CD4-positive, alpha-beta T cell treated with Interferon alpha-2 for 1 hour (primary cell): ENCODE measurements at places on chromosomes 4 and X.

DNA sequence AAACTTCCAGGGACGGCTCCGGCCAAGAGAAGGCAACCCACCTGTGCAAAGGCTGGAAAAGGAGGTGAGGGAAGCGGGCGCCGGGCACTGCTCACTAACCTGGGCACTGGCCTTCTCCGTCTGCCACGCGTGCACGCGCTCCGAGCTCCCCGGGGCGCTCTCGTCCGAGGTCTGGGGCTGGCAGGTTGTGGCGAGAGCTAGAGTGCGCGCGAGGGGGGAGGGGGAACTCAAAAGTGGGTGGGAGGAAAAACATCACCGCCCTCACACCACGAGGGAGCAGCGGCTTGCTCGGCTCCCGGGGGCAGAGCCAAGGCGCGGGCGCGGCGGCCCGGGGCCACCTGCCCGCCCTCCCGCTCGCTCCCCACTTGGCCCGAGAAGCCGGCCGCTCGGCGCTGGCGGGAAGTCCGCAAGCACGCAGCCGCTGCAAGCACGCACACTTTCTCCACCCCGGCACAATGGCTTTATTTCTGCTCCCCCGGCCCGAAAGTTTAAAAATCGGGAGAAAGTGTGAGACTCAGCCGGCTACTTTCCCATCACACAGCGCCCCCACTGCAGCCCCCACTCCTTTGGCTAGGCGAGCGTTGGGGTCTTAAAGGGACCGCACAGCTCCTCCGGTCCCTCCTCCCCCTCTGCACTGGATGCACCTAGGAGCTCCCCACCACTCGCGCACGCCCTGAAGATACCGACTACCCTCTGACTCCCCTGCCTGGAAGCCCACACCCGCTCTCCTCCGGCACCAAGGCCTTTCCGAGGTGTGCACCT lies at the start of gene CHRDL1:
TSS of gene CHRDL1 (minus strand) at position 173 of the 762 bp plus-strand sequence. CDS start 3,636 bp downstream, outside the sequence.
- DNase-seq = no peak

- DNase-seq = no peak
Measured at GRCh38 chr4:15118292-15118691, 116.0 kb downstream of the CPEB2 start.

DNA sequence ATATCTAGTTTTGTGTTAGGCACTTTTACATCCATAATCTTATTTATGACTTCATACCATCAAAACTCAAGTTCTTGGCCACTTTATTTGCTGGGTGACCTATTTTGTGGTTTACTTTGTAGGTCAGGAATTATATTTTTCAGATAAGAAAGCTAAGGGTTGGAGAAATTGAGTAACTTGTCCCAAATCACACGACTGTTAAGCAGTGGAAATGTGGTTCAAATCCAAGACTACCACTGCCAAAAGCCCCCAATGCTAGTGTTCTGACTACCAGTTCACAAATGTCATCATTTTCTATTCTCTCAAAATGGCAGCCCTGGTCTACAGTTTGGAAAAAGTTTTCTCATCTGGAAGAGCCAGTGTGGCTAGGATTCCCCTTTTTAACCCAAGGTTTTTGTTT lies 74.6 kb downstream of the OPHN1 start:
- DNase-seq = no peak

DNA sequence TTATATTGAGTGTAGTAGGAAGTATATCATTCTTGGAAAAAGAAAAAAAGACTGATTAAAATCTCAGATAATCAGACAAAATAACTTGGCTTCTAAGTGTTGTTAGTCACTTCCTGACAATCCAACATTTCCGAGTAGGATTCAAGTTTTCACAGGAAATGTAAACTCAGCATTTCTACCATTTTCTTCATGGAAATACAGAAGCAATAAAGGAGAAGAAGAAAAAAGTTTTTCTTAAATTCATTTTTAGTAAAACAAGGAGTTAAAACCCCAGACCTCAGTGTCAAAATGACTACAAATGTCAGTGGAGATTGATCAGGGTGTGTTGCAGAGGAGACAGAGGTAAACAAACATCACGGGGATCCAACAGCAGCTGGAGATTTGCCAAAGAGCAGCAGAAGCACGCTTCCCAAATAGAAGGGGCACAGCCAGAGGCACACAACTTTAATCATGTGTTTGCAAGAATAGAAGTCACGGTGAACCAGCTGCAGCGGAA lies 129.3 kb upstream of the FAM9B start:
- DNase-seq = no peak

GRCh38 chr4:188466001-188466400 lies 326.8 kb downstream of the TRIML1 start:
- no peak for DNase-seq

- DNase-seq = no peak
Measured at GRCh38 chr4:70277121-70277520, 34.7 kb downstream of the CSN3 start.

GRCh38 chr4:7337196-7338058 lies 97.3 kb downstream of the PSAPL1 start:
- no peak for DNase-seq

- no peak for DNase-seq
Measured at GRCh38 chr4:13208558-13209193, 275.5 kb downstream of the RAB28 start.

DNA sequence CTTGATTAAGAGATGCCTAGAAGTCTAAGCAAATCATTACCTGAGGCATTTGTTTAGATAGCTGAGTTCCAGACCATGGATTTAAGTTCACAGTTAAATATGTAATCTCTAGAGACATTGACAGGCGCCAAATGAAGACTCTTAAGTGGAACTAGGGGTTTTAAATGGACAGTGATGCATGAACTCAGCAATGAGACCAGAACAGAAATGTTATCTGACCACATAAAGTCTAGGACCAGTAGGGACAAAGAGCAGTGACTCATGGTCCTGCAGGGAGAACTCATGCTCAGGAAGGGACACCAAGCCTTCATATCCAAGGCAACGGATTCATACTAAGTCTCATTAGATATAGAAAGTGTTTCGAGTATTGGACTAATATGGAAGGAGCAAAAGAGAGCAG lies 152.3 kb downstream of the PPARGC1A start:
- DNase-seq = no peak

DNA sequence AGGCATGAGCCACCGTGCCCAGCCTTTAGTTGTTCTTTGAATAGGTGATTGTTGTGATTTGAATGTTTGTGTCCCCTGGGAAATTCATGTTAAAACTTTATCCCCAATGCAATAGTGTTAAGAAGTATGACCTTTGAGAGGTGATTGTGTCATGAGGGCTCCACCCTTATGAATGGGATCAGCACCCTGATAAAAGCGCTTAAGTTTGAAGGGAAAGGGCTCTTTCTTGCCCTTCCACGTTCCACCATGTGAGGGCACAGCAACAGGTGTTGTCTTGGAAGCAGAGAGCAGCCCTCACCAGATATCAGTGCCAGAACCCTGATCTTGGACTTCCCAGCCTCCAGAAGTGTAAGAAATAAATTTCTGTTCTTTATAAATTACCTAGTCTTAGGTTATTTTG lies 33.7 kb upstream of the RP2 start:
- DNase-seq = no peak

DNA sequence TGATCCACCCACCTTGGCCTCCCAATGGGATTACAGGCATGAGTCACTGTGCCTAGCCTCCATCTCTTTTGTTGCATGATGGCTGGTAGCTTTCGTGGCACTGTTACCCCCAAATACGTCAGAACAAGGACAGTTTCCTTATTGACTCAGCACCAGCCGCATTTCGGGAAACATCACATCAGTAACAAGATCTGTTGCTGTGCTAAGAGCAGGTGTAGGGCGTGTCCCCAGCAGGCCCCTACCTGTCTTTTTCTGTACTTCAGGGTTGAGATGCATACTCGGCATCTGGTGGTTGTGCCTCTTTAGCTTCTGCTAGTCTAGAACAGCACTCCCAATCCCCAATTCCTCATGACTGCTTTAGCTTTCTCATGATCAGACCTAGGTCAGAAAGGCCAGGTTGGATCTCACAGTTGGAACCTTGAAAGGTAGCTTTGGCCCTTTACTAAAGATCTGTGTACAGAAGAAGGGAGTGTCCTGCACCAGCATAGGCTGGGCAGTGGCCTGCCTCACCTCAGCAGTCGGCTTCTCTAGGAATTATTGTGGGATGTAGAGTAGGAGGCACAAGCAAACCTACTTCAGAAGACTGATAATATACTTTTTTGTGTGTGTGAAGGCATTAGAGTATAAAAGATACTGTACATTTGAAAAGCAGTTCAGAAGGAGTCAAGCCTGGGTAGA lies 36.8 kb downstream of the NSD2 start:
- DNase-seq = no peak

GRCh38 chr4:151563194-151563593 lies 154.2 kb downstream of the FHIP1A start:
- DNase-seq = no peak

DNA sequence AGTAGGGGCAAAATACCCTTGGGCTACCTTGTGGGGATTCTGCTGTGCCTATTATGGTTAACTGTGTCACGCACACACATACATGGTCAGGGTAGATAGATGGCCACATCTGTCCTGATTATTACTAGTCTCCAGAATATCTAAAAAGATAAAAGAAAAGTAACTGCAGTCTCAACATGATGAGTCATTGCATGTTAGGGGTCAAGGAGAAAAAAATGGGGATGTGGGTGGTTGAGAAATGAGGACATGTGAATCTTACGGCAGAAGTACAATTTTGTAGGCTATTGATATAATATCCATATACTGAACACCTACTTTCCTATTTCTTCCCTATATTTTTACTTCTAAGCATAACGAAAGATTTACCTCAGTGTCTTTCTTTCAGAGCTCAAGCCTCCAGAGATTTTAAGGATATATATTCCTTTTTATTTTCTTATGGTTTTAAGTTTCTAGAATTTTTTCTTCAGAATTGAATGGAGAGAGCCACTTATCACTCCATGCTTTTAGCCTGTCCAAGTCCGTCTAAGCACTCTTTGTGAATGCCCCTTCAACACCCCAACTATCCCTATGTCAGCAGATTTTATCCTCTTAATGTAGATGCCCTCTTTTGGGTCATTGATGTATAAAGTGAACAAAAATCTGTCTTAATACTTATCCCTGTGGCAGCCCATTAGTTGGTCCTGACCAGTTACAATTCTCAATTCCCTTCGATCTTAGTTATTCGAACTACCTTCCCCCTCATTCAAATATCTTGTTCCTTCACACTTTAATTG lies 642.2 kb downstream of the IQCM start:
- DNase-seq = no peak

GRCh38 chr4:63663870-63664269 lies 745.4 kb downstream of the TECRL start:
- DNase-seq = no peak

GRCh38 chr4:89263265-89263664 lies 44.3 kb downstream of the GPRIN3 start:
- no peak for DNase-seq

GRCh38 chr4:151537687-151538086 lies 128.7 kb downstream of the FHIP1A start:
- no peak for DNase-seq

- no peak for DNase-seq
Measured at GRCh38 chrX:45873781-45874180, 671.4 kb downstream of the ZNF674 start.

DNA sequence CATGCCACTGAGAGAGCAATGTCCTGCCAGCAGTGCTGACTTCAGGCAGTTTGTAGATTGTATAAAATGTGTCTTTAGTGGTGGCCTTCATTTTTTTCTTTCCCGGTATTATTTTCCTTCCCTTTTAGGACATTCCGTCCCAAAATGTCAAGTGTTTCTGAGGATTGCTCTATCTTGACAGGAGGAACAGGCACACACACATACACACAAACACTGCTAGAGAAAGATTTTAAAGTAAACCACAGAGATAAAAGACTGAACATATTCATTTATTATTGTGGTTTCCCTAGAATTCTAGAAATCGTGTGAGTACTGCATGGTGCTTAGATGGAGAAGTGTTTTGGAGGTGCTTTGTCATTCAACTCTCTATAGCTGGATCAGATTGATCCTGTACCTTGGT lies 111.9 kb downstream of the GABRB1 start:
- DNase-seq = no peak

GRCh38 chr4:107631560-107631959 lies 88.5 kb downstream of the PAPSS1 start:
- DNase-seq = no peak

- no peak for DNase-seq
Measured at GRCh38 chr4:26905172-26905571, 44.5 kb downstream of the STIM2 start.

- DNase-seq = no peak
Measured at GRCh38 chrX:148372925-148373324, 127.5 kb upstream of the AFF2 start.

- no peak for DNase-seq
Measured at GRCh38 chr4:118969359-118969758, 80.7 kb downstream of the SYNPO2 start.

- DNase-seq = no peak
Measured at GRCh38 chr4:23717528-23718248, 172.2 kb downstream of the PPARGC1A start.

- DNase-seq = no peak
Measured at GRCh38 chr4:4396628-4397440, 9.9 kb downstream of the NSG1 start.

DNA sequence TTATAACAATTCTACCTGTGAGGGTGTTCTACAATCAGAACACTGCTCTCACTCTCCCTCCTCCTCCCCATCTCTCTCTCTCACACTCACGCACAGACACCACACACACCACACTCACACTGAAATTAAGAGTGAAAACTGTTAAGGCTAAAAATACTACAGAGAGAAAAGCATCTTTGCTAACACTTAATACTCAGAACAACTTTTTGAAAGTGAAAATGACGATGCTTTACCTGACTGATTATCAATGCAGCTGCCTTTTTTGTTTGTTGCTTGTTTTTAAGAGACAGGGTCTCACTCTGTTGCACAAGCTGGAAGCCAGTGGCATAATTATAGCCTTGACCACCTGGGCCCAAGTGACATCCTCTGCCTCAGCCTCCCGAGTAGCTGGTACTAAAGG lies 222.4 kb downstream of the APBB2 start:
- DNase-seq = no peak

- no peak for DNase-seq
Measured at GRCh38 chrX:3451571-3451970, 105.1 kb upstream of the MXRA5 start.

DNA sequence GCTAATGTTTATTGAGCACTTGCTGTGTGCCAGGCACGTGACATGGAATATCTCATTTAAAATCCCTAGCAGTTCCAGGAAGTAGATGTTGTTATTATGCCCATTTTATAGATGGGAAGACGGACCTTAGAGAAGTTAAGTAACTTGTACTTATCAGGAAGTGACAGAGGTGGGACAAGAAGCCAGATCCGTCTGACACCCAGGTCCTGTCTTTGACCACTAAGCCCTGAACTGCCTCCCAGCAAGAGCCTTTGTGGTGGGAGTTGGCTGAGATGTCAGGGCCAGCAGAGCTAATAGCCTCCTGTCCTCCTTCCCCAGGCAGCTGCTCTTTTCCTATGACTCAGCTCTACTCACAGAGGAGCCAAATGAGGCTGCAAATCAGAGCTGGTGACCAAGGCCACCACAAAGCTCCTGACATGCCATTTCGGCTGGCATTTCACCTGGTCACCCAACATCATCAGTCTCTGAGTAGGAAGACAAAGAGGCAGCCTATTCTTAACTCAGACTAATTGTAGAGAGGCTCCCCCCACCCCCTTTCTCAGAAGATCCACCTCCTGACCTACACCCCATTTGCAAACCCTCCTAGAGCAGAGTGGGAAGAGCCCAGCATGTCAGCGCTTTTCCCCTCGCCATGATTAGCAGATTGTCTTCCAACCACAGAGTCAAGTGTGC lies 175.1 kb upstream of the KIT start:
- DNase-seq = no peak
